ENCODE measurements at places on chromosomes 3 and 15.
A peak's percentile ranks its signal among the peaks of the same experiment; 100 is the strongest.

DNA sequence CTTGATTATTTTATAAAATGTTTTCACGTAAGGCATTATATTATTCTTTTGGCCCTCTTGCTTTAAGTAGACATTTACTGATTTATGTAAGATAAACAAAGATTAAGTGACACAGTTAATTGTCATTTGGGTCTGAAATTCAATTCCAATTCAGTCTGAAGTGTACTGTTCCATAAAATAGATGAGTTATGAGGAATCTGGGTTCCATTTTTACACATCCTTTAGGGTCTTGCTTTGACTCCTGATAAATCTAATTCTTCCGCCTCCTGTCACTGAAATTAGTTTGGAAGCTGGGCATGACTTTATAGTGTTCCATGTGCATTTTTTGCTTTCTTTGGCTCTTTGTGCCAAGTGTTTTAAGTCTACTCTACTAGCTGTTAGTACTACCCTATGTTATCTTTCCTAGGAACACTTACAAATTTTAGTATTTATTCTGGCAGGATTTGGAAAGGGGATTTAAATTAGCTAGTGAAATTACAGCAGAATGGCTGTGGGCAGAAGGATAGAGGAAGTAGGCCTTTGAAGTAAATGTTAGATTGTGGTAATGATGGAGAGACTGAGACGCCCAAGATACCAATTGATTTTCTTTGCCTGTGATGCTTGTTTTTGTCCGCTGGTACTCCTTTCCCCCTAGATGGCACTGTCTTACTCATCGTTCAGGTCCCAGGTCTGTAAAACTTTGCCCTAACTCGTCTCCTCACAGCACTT lies 14.3 kb downstream of the ARL8B start:
- no peak for DNase-seq

DNA sequence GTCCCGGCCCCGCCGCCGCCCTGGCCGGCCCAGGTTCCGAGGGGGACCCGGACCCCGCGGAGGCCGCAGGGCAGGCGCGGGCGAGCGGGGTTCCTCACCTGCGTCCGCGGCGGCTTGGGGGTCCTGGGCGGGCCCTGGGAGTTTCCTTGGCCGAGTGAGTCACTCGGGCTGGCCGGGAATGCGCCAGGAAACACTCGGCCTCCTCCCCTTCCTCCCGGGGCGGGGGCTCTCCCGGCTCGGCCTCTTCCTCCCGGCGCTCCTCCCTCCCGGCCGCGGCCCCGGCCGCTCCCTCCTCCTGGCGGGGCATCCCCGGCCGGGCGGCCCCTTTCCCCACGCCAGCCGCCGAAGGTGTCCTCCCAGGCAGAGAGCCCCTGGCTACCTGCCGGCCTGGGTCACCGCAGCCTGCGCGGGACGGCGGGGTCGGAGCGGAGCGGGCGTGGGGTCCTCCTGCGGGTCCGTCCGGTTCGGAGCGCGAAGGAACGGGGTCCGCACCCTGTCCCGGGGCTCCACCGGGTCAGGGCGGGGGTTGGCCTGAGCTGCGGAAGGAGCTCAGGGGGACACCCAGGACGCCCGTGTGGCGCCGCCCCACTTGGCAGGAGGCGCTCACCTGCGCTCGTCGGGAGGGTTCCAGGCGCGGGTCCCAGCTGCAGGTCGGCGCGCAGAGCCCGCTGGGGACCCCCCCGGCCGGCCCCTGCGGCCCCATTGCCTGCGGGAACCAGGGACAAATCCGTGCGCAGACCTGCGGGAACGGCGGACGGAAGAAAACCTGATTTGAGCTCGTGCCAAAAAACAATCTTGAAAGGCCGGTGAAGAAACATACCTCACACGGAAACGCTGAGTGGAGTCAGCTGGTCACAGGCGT lies at the start of gene CYFIP1:
CYFIP1 (minus strand) TSS at position 180 of the 862 bp plus-strand sequence. CDS start 33,083 bp downstream, outside the sequence.
- peak; percentile 91 for DNase-seq

DNA sequence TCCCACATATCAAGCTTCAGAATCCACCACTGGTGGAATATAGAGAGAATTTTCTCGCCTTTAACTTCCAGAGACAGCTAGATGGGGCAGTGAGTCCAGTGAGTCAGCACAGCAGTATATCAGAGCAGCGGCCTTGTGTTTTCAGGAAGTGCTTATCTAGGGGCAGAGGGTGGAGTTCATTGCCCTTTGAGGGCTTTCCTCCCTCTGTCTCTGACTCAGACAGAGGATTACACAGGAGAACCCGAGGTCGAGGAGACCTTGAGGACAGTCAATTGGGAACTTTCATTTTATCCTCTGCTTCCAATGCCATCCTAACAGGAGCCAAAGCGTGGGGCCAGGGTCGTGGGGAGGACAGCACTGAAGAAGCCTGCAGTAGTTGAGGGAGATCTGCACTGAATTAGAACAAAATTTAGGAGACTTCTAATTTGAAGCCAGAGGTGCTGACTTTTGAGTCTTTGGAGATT lies 109.6 kb upstream of the UMPS start:
- no peak for DNase-seq

GRCh38 chr3:22734207-22734606 lies 468.9 kb upstream of the UBE2E2 start:
- DNase-seq: no peak

GRCh38 chr15:76809412-76810103 lies 95.6 kb downstream of the SCAPER start:
- no peak for DNase-seq

GRCh38 chr3:183015185-183015584 lies 34.8 kb upstream of the DCUN1D1 start:
- no peak for DNase-seq

GRCh38 chr15:60392986-60393790 lies 4.6 kb downstream of the ANXA2 start:
- DNase-seq: peak; percentile 79
